Fibroblast of skin of right biceps (primary cell): ENCODE measurements at places on chromosomes 12 and 14.

DNA sequence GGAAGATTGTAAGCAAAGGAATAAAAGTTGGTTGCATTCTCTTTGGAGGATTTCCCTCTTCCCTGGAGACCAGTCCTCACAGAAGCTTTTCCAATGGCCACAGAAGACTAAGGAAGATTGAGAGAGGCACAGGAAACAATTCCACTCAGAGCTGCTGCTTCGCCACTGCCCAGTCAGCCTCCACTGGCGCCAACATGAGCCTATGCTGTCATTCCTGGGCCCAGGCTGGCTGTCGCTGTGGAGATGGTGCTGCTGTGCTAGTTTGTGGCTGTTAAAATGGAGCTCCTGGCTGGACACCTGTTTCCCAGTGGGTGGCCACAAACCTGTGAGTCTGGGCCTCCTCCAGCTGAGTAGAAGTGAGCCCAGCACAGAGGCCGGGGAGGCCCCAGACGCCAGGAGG is 6.6 kb downstream of the P2RX7 start:
- no peak for DNase-seq

DNA sequence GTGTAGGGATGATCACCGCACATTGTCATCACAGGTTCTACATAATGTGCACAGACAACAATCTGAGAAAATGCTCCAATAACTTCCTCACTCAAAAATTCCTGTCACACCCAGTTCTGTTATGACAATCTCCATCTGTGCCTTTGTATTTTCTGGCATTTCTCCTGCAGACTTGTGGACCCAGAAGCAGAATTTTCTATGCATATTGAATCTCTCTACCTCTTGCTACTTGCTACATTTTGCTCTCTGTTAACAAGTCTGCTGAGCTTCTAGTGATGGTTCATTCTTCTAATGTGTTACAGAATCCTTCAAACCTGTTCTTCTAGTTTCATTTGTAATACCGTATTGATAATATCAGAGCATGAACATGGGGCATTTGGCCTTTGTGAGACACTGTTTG is 127.8 kb upstream of the PTPRQ start:
- DNase-seq, result no peak

DNA sequence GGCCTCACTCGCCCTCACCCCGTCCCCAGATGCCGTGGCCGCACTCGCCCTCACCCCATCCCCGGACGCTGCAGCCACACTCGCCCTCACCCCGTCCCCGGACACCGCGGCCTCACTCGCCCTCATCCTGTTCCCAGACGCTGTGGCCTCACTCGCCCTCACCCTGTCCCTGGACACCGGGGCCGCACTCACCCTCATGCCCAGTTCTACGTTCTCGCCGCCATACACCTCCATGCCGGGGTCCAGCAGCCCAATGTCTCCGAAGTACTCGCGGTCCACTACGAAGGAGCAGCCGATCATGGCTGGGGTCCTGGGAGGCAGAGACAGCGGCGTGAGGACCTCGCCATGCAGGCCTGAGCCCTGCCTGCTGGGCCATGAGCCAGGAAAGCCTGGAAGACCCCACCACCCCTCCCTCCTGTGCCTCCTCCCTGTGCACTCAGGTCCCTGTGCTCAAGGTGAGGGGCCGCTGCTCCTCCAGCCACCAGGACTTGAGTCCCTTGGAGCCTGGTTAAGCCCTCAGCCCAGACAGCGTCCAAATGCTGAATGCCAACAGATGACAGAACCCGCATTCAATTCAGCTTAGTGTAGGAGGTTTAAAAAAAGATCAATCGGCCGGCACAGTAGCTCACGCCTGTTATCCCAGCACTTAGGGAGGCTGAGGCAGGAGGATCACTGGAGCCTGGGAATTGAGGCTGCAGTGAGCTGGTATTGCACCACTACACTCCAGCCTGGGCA is 81.5 kb downstream of the GALNT9 start:
- no peak for DNase-seq

DNA sequence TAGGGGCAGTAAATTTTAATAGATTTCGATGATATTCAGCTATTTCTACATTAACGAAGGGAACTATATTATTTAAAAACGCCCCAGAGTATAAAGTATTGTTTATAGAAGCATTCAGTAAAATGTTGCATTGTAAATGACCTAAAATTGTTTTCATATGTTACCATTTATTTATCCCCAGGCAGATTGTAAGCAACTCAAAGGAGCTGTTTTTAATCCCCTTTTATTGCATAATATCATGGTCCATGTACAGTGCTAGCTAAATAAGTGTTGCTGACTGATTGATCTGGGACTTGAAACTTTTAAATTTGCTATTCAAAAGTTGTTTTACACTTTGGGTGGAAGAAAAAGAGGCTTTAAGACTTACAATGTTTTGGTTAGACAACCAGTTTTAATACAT is 199.0 kb upstream of the SLC38A2 start:
- DNase-seq, result no peak

GRCh38 chr12:13369474-13370056 is 173.0 kb downstream of the EMP1 start:
- no peak for DNase-seq

DNA sequence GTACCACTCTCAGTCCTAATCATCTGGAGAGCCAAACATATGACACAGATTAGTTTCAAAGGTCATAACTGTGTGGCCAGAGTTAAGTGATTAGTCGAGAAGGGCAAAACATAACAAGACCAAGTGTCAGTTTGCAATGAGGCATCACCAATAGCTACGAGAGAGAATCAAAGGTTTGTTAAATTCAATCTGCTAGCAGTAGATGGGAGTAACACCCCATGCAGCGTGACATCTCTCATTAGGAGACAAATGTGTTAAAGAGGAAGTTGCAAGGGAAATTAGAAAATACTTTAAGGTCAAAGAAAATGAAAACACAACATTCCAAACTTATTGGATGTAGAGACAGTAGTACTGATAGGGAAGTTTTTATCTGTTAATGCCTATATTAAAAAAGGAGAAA is 135.7 kb upstream of the SYT10 start:
- no peak for DNase-seq

DNA sequence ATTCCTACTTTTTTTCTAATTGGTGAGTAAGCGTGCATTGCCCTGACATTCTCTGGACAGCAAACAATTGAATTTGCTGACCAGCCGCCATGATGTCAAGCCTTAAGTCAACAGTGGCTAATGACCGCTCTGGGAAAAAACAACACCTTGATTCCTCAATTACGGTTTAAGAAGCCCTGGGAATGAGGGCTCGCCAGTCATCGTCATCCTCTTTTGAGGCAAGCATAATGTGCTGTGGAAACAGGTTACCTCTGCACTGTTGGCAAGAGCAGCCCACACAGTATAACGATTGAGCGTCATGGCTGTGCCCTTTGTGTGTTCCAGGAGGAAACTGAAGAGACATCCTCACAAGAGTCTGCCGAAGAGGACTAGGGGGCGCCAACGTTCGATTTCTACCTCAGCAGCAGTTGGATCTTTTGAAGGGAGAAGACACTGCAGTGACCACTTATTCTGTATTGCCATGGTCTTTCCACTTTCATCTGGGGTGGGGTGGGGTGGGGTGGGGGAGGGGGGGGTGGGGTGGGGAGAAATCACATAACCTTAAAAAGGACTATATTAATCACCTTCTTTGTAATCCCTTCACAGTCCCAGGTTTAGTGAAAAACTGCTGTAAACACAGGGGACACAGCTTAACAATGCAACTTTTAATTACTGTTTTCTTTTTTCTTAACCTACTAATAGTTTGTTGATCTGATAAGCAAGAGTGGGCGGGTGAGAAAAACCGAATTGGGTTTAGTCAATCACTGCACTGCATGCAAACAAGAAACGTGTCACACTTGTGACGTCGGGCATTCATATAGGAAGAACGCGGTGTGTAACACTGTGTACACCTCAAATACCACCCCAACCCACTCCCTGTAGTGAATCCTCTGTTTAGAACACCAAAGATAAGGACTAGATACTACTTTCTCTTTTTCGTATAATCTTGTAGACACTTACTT is 138.9 kb downstream of the HMGA2 start:
- no peak for DNase-seq

- peak; percentile 18 for DNase-seq
These were observed 406.0 kb downstream of the PRKD1 start for GRCh38 chr14:29521526-29522137.

GRCh38 chr14:84442521-84442920 is 1087.4 kb upstream of the FLRT2 start:
- DNase-seq, result no peak

DNA sequence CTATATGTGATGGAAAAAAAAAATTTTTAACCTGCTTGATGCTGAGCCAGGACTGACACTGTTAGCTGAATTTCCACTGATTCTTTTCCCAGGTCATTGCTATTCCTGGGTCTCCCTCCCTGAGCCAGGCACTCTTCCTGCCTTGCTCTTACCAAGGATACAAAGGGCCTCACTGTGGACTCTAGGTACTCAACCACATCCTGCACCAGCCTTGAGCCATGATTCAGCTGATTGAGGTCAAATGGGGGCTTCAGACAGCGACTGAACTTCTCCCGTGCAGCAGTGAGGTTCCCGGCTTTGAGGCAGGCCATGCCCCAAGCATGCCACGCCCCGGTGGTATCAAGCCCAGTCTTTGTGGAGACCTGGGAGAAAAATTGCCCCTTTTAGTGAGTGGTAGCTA is 54.3 kb downstream of the ZFYVE26 start:
- no peak for DNase-seq

GRCh38 chr14:92037989-92038388 is 1.9 kb downstream of the TRIP11 start:
- DNase-seq, result peak; percentile 2

- peak; percentile 23 for DNase-seq
These were observed at the start of gene TMEM132D for GRCh38 chr12:129903956-129904829. Gene TMEM132D, minus strand, starts transcription at chr12:129904025.

DNA sequence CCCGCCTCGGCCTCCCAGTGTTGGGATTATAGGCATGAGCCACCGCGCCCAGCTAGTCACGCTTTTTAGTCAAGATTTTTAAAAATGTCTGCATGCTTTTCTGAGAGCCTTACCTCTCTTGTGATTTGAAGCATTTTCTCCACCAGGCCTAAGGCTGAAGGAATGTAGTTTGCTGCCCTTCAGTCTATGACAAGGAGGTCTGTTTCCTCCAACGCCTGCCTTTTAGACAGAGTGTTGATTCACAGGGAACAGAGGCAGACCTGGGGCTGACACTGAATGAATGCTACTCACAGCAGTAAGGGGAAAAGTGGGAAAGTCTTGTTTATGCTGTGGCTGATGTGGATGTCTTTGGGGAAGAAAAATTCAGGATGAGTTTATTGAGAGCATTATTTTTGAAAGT is 27.2 kb upstream of the MDM2 start:
- no peak for DNase-seq

DNA sequence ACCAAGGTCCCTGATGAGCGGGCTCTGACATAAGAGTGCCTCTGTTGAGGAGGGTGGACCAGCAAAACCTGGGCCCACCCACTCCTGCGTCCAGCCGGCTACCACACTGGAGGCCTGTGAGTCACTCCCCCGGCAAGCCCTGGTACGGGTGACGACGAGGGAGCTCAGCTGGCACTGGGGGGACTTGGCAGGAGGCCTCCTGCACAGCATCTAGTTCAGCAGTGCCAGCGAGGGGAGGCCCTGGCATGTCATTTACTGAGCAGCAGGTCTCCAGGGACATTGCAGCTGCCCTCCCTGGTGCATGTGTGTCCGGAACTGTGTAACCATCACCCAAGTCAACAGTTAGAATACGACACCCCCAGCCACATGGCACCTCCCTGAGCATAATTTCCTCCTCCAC is 24.4 kb downstream of the CD9 start:
- DNase-seq, result no peak

- no peak for DNase-seq
These were observed at the start of gene RPL10L for GRCh38 chr14:46651526-46652144. Gene RPL10L, minus strand, starts transcription at chr14:46651781. Its CDS starts 45 bp downstream, at chr14:46651736.

GRCh38 chr12:127147724-127148123 is 1119.2 kb upstream of the TMEM132C start:
- DNase-seq, result no peak

- no peak for DNase-seq
These were observed 96.6 kb downstream of the SPTSSA start for GRCh38 chr14:34365309-34365915.

- peak; percentile 100 for DNase-seq
These were observed 19.7 kb upstream of the FOS start for GRCh38 chr14:75258803-75259509.

DNA sequence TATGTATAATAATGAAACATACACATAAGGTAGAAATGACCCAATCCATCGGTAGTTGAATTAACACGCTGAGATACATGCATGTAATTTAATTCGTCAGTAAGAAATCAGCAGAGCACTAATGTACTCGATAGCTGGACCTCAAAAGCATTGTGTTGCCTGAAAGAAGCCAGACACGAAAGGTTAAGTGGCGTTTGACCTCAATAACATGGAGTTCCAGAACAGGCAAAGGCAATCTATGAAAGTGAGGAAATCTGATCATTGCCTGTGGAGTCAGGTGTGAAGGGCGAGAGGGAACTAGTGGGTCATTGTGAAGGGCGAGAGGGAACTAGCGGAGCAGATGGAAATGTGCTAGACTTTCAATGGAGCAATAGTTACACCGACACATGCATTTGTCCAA is 970.4 kb upstream of the TMEM132C start:
- no peak for DNase-seq

DNA sequence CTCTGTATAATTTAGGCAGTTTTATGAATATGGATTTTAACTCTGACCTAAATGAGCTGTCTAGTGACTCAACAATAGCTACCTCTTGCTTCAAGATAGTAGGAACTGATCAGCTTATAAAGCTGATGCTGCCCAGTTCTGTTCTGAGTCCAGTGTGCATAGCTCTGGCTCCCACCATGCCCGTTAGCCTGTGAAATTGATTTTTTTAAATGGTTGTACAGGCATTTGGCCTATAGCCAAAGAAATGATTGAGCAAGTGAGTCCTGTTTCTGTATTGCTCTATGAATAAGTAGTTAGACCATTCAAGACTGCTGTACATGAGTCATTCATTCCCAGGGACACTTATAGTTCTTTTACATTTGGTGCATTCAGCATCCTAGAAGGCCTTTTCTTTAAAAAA is 36.4 kb downstream of the SAMD4A start:
- peak; percentile 87 for DNase-seq

DNA sequence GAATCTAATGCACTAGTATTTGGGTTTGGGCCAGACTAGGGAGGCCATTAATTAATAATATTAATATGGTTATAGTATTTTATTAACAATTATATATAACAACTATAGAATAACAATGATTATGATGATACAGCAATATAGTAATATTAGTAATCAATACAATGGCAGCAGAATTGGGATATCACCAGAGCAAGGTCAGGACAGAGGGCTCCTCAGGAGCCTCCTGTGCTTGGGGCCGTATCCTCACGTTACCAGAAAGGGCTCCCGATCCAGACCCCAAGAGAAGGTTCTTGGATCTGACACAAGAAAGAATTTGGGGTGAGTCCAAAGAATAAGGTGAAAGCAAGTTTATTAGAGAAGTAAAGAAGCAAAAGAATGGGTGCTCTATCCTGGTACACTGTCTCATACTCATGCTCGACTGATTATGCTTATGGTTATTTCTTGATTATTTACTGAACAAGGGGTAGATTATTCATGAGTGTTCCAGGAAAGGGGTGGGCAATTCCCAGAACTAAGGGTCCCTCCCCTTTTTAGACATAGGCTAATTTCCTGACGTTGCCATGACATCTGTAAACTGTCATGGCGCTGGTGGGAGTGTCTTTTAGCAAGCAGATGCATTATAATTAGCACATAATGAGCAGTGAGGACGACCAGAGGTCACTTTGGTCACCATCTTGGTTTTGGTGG is 61.6 kb downstream of the RIN3 start:
- no peak for DNase-seq
